D721Med (cell line): ENCODE measurements at places on chromosomes 6 and 20.

- DNase-seq, result no peak
Measured at GRCh38 chr6:31933537-31933936, 6.0 kb downstream of the C2 start.

- DNase-seq, result no peak
Measured at GRCh38 chr6:134519465-134519864, 201.6 kb upstream of the SGK1 start.

GRCh38 chr6:30763155-30763617, 18.8 kb upstream of the IER3 start:
- DNase-seq, result no peak

- no peak for DNase-seq
Measured at GRCh38 chr20:47318586-47319516, 37.6 kb downstream of the ZMYND8 start.

DNA sequence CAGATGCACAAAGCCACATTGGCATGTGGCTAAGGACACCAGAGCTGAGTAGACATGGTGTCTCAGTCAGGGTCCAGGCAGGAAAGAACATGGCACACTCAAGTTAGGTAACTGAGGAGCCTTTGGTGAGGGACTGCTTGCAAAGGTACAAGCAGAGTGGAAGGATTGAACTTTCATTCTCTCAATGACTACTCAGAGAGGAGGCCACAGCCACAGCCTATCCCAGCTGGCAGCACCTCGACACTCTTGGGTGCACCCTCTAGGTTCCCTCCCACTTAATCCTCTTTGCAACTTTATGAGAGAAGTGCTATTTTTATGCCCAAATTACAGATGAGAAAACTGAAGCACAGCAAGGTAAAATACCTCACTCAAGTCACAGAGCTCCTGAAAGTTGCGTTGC, 73.4 kb downstream of the ISM1 start:
- DNase-seq, result no peak

DNA sequence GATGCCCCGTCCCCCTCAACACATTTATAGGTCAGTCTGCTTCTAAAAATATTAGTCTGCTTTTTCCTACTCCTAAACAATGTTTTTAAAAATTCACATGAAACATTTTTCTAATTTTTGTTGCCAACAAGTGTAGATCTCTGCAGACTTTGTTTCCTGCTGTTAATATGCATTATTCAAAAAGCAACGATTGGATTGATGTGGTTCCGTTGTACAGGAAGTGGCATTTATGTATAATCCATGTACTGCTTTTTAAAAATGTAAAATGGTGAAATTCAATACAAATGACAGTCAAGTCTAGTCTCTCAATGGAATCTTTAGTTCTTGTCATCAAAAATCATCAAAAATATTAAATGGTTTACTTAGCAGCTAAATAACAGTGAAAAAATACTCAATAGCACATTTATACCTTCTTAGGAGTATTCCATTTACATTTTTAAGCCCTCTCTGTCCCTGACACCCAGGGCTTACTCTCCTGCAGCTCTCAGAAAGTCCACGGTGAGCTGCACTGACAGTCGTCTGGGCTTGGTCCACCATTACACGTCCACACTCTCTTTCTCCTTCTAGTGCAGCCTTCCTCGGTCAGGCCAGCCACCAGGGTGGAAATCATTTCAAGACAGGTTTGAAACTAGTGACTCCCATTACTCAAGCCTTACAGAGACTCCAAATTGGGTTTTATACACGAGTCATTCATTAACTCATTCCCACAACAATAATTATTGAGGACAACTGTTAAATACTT, 211.5 kb downstream of the TMEM200A start:
- DNase-seq, result no peak

DNA sequence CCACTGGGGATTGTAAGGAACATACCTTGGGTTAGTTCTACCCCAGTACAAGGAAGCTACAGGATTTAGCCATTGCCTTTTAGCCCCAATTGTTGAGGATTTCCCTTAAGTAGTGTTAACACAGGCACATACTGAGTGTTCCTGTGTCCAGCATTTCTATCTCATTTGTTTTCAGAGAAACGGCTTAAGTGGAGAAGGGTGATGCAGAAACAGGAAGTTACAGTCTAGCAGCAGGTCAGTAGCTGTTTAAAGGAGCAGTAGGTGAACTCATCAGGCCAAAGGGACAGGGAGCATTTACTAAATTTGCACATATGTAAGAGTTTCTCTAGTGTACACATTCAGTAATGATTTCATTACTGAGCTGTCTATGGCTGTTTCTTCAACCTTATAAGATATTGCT, 644.2 kb upstream of the GJE1 start:
- no peak for DNase-seq

DNA sequence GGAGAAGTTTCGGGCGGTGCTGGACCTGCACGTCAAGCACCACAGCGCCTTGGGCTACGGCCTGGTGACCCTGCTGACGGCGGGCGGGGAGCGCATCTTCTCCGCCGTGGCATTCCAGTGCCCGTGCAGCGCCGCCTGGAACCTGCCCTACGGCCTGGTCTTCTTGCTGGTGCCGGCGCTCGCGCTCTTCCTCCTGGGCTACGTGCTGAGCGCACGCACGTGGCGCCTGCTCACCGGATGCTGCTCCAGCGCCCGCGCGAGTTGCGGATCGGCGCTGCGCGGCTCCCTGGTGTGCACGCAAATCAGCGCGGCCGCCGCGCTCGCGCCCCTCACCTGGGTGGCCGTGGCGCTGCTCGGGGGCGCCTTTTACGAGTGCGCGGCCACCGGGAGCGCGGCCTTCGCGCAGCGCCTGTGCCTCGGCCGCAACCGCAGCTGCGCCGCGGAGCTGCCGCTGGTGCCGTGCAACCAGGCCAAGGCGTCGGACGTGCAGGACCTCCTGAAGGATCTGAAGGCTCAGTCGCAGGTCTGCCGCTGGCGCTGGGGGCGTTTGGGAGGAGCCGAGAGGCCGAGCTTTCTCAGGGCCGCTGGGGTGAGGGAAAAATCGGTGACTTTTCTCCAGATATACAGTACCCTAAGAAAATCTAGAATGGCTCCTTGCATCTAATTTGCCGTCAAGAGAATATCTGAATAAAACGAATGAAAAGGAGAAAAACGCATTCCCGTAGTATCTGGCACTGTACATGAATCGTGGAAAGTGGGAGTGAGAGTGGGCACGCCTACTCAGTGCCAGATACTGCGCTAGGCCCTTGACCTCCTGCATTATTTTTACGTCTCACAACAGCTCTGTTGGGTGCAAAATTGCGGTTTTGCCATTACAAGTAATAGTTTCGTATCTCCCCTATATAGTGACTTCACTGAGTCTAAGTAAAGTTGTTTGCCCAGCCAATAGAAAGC, 1.0 kb downstream of the CALHM6 start:
- DNase-seq, result no peak

DNA sequence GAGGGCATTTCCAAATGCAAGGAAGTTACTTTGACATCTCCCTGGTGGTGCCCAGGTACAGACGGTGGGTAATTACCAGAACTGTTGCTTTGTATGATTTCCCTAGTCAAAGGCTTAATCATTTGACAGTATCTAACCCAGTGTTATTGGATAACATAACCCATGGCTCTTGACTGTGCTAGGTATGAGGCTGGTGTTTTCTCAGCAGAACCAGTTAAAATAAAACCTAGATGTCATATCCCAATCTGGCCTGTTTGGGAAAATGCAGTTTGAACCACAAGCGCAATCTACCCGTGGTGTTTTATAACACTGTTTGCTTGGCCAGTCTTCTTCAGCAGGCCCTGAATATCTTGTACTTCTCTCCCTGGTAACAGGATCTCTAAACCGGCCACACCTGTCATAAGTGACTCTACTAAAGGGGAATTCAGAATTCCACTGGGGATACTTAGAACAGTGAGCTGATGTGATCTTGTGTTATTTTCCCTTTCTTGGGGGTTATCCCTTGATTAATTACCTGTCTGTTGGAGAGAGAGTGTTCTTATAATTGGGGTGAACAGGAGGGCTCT, 32.8 kb downstream of the PPP1R14C start:
- DNase-seq, result no peak

DNA sequence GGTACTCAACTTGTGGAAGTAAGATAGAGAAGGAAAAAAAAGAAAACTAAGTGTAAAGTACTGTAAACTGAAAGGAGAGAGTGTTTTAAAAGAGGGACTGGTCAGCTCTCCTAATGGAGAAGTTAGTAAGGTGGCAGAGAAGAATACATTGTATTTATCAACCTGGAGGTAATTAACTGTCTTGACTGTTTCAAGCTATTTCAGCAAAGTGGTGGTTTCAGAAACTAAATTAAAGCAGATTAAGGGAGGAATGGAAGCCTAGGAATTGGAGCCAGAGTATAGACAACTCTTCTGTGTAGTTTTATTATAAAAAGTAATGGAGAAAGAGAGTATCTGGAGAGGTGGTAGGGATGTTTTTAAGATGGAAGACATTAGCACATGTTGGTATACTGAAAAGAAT, 2.7 kb upstream of the PHF10 start:
- no peak for DNase-seq
